Activated T-cell treated with anti-CD3 and anti-CD28 coated beads, Interleukin-2, amount 50 U/mL, for 24 hours (primary cell): ENCODE measurements at places on chromosomes 5 and 9.
A peak's percentile ranks its signal among the peaks of the same experiment; 100 is the strongest.

DNA sequence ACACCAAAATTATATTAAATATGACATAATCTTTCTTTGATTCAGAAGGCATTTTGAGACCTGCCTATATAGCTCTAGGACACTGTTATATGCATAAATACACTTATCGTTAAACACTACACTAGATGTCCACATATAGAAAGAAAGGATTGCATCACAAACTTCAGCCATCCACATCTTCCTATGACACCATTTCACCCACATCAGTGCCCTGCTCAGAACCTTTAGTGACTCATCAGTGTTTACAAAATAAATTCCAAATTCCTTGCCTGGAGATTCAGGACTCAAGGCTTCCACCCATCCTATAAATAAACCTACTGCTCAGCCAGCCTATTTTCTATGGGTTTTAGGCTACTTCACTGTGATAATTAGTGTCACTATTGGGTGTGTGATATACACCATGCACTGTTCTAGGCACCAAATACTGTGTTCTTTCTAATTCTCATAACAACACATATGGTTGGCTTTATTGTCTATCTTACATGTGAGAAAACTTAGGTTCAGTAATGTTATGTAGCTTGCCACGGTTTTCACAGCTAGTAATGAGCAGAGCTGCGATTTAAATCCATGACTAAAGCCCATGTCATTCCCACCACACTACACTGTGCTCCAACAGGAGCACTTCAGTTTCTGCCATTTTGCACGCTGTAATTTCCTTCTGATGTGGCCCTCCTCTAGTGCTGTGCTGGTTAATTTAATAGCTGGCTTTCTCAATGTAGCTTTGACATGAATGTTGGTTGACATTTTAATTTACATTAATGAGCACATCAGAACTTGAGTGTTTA, 103.3 kb downstream of the SREK1 start:
- no peak for DNase-seq

DNA sequence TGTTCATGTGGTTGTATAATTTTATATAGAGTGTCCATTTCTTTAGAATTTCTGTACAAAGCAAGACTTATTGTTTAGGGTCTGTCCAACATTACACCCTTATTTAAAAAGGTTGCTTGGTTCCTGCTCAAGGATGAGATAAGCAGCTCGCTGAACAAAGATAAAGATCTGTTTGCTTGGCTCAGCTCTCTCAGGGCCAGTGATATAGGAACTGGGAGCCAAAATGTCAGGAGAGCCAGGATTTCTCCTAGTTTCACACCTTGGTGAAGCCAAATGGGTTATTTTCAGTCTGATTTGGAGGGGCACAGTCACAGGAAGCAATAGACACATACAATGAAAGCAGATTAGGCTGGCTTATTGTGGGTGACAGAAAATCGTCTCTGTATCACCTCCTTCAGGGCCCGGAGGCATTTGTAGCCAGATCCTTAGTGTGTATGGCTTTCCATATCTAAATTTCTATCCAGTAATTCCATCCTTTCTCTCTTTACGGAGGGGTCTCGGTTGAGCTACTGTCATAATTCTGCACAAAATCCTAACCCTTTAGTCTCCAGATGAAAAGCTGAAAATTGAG, 396.4 kb downstream of the TMEM232 start:
- no peak for DNase-seq

GRCh38 chr5:4720831-4721230, 419.3 kb upstream of the ADAMTS16 start:
- DNase-seq, result no peak

GRCh38 chr9:116813031-116813300, 125.9 kb downstream of the TRIM32 start:
- no peak for DNase-seq

DNA sequence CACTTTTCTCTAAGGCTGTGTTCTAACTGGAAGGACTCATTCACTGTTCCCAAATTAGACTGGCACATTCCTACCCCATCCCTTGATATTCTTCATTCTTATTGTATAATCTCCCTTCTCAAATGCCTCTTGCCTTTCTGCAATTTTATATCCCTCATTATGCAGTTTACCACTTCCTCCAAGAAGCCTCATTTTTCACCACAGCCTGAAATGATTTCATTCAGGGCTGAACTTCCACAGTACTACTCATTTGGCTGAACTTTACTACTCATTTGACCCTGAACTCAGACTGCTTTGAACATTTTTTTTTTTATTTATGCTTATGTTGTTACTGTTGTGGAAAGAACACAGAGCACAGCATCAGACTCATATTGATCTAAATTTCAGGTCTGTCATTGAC, 32.7 kb downstream of the GRIA1 start:
- DNase-seq, result no peak

DNA sequence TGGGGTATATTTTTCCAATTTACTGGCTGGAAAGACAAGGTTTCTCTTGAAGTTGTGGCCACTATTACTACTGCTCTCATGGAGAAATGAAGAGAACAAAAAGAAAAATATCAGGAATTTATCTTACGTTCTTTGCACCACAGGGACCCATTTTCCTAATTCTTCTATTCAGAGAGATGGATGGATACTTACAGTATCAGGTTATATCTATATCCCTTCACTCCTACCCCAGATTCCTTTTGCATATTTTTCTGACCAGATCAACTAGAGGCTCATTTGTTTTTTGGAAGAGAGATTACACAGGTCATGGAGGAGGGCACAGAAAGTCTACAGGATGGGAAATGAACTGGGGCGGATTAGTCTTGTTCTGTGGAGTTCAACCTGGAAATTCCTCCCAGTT, 277.2 kb upstream of the VLDLR start:
- DNase-seq, result no peak

DNA sequence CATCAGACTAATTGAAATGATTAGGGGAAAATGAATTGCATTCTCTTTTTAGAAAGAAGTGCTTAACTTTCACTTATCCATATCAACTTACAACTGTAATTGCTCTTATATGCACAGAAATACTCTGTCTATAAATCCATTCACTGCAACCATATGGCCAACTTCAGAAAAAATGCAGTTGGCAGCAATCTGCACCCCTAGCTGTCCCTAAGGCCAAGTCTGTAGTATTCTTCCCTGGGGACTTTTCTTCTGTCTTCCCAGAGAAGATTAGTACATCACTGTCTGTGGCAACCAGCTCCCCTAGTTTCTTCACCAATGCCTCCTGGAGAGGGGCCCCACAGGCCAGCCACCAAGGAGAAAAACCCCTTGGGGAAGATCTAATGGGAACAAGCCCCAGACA, 45.4 kb downstream of the ABCA1 start:
- DNase-seq, result no peak

DNA sequence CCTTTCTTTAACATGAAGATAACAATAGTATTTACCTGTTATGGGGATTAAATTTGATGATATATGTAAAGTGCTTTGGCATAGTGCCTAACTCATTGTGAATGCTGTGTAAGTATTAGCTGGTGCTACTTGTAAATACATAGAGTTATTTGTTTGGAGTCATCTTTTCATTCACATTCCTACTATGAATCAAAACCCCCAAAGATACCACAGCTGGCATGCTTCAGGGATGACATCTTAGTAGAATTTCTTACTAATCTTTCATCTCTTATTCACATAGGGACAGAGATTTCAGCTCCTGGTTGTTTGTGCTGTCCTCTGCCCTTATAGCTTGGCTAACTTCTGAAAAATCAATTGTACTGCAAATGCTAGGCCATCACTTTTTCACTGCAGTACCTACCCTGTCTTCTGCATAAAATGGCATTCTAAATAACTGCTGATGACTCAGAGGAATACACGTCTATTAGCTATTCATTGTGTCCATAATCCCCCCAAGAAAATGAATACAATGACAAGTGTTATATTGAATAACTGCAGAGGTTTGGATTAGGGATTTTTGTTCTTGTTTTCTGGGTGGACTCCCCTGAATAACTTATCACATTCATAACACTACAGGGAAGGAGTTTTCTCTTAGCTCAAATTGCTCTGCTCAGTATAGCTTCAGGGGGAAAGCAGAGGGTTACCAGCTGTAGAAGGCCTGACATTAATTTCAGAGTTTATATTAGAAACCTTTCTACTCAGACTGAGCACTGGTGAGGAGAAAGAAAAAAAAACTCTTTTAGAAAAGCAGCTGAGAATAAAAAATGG, 192.2 kb upstream of the C9orf72 start:
- no peak for DNase-seq

GRCh38 chr5:20528471-20528870, 540.5 kb upstream of the CDH18 start:
- no peak for DNase-seq

DNA sequence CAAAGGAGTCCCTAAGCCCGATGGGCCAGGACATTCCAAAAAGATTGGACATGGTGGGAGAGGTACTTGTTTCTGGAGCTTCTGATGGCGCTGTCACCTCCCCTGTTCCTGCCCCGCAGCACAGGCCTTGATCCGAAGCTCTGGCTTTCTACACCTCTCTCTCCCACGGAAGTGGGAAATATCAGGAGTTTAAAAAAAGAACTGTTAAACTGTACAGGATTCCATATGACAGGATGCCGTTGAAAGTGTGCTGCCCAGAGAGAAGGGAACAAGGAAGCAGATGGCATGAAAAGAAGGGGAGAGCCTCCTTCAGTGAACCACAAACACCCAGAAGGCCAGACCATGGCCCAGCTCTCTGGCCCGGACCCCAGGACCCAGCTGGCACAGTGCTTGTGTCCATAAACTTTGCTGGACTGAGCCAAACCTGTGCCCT, 26.8 kb upstream of the SLC2A8 start:
- DNase-seq, result no peak

GRCh38 chr5:68641211-68641610, 425.7 kb downstream of the PIK3R1 start:
- DNase-seq, result no peak

GRCh38 chr5:1330146-1330846, 14.6 kb downstream of the CLPTM1L start:
- DNase-seq, result no peak

GRCh38 chr5:37929791-37930190, 90.0 kb upstream of the GDNF start:
- DNase-seq, result no peak

GRCh38 chr9:122265149-122265915, 650 bp downstream of the MRRF start:
- DNase-seq, result no peak

DNA sequence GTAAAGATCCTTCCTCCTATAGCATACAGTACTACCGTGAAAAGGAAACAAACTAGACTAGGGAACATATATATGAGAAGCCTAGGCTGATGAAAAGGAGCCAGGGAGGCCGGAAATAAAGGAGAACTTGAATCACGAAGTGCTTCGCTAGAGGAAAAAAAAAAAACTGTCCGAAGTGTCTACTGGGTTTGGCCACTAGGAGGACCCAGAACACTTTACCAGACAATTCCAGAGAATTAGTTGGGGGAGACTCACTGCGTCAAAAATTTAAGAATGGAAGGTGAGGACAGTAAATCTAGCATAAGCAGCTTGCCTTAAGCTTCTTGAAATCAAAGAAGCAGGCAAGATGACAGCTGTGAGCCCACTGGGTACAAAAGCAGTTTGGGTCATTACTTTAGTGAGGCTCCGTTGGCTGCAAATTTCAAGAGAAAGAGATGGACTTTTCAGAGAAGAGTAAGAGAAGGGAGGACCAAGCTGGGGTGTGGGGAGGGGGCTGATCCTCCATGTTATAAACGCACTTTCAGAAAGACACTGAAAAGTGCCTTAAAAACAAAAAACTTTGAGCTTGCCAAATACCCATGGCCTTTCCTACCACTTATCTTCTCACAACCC, 47.4 kb downstream of the P4HA2 start:
- no peak for DNase-seq

DNA sequence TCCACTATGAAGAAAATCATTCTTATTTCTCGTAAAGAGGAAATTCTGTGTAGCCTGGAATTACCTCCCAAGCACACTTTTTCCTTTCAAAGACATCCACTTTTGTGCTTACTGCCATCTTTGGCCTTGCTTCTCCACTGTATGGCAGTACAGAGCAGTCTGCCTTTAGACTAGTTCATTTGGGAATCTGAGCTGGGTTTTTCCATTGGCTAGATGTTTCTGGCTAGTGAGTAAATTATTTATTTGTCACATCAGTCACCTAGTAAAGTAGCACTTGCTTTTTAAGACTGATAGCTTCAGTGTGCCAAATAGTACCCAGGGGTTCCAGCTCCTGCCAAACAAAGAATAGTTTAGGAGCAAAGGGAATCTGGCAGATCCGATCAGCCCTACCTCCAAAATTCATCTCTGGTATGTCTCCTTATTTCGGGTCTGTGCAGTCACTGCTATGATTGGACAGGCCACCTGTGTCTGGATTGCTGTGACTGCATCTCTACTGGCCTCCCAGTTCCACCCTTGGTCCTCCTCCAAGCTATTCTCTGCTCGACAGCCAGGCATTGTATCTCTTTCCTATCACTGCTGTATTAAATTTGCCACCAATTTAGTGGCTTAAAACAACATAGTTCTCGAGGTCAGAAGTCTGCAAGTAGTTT, 97.6 kb downstream of the NUDT12 start:
- DNase-seq, result no peak

- DNase-seq, result no peak
Observed at GRCh38 chr5:144084971-144085370, 85.5 kb downstream of the YIPF5 start.

- DNase-seq, result no peak
Observed at GRCh38 chr5:53970475-53970874, 339.9 kb downstream of the ARL15 start.

- DNase-seq, result no peak
Observed at GRCh38 chr5:36878392-36879082, 2.0 kb downstream of the NIPBL start.

GRCh38 chr5:9547122-9547947, 1.5 kb upstream of the SEMA5A start:
- no peak for DNase-seq

DNA sequence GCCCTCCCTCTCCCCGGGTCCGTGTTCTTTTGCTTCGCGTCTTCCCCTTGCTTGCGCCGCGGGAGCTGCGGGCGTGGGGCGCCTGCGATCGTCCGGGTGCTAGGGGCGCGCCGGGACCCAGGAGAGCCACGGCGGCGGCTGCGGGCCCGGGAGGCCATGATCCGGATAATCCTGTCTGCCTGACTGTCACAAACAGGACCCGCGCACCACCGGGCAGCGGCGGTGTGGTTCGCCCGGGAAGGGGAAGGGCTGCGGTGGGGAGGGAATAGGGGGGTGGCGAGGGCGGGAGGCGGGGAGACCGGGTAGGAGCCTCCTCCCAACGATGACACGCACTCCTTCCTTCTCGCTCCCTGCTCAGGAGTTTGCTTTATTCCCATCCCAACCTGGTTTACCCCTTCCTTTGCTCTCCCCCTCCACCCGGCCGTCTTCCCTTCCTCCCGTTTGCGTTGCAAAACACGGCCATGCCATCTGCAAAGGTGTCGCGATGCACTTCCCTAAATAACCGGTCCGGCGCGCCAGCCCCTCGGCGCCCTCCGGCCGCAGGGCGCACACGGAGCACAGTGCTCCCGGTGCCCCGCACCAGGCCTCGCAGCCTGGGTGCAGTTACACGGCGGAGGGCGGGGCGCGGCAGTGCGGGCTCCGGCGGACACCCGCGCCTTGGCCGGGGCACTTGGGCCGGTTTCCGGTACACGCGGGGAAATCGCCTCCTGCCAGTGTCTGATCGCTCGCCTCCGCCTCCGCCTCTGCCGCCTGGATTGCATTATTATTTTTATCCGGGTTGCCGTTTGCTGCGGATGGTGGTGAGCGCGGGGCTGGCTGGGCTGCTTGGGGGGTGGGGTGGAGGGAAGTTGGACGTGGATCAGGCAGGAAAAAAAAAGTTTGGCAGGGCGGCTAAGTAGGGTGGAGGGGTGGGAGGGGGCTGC, 1.5 kb downstream of the SMARCA2 start:
- DNase-seq, result peak; percentile 77
